ENCODE measurements at places on chromosomes 4 and X.

- DNase-seq = no peak
Observed at GRCh38 chr4:125044886-125045285, 269.9 kb upstream of the FAT4 start.

DNA sequence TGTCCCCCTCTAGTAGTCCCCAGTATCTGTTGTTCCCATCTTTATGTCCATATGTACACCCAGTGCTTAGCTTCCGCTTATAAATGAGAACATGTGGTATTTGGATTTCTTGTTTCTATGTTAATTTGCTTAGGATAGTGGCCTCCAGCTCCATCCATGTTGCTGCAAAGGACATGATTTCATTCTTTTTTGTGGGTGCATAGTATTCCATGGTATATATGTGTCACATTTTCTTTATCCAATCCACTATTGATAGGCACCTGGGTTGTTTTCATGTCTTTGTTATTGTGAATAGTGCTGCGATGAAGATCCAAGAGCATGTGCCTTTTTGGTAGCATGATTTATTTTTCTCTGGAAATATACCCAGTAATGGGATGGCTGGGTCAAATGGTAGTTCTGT is 6.3 kb downstream of the RAP1GDS1 start:
- no peak for DNase-seq

- DNase-seq = no peak
Observed at GRCh38 chr4:151908734-151909497, 148.1 kb upstream of the GATB start.

GRCh38 chrX:118239178-118239870 is 106.6 kb upstream of the WDR44 start:
- DNase-seq = no peak

DNA sequence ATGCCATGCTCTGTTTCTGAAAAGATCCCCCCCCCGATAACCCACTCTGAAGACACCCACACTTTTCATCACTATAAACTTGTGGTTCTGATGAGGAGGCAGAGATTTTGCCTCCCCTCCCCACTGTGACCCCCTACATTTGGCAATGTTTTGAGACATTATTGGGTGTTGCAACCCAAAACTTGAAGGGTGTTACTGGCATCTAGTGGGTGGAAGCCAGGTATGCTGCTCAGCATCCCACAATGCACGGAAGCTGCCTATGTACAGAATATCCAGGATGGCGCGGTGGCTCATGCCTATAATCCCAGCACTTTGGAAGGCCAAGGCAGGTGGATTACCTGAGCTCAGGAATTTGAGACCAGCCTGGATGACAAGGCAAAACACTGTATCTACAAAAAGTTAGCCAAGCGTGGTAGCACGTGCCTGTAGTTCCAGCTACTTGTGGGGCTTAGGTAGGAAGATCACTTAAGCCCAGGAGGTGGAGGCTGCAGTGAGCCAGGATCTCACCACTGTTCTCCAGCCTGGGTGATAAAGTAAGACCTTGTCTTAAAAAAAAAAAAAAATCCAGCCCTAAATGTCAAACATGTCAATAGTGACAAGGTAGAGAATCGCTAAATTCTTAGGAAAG is 87.3 kb downstream of the SCD5 start:
- DNase-seq = no peak

GRCh38 chr4:113101669-113102068 is 52.2 kb downstream of the ANK2 start:
- no peak for DNase-seq

DNA sequence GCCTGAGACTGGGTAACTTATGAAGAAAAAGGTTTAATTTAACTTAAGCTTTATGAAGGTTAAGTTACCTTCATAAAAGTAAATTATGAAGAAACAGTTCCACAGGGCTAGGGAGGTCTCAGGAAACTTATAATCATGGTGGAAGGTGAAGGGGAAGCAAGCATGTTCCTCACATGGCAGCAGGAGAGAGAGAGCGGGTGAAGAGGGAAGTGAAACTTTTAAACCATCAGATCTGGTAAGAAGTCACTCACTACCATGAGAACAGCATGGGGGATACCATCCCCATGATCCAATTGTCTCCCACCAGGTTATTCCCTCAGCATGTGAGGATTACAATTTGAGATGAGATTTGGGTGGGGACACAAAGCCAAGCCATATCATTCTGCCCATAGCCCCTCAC is 944.7 kb upstream of the NDST4 start:
- no peak for DNase-seq

- DNase-seq = peak; percentile 45
Observed at GRCh38 chr4:153573881-153574802, 108.0 kb downstream of the TMEM131L start.

DNA sequence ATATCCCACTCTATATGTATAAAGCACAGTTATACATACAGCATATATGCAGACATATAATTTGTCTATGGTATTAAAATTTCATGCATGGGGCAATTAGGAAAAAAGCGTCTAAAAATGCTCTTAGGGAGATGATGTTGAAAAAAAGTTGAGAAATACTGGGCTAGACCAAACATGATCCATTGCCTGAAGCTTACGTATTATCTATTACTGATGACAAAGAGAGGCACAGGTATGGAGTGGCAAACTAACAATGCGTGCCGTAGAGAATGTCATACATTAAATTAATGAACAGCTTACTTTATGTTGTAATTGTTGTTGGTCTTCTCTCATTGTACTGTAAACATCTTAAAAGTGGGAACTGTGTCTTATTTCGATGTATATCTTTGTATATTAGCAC is 13.9 kb downstream of the RHOH start:
- no peak for DNase-seq

- DNase-seq = no peak
Observed at GRCh38 chrX:73268463-73268862, 53.8 kb upstream of the NAP1L2 start.

DNA sequence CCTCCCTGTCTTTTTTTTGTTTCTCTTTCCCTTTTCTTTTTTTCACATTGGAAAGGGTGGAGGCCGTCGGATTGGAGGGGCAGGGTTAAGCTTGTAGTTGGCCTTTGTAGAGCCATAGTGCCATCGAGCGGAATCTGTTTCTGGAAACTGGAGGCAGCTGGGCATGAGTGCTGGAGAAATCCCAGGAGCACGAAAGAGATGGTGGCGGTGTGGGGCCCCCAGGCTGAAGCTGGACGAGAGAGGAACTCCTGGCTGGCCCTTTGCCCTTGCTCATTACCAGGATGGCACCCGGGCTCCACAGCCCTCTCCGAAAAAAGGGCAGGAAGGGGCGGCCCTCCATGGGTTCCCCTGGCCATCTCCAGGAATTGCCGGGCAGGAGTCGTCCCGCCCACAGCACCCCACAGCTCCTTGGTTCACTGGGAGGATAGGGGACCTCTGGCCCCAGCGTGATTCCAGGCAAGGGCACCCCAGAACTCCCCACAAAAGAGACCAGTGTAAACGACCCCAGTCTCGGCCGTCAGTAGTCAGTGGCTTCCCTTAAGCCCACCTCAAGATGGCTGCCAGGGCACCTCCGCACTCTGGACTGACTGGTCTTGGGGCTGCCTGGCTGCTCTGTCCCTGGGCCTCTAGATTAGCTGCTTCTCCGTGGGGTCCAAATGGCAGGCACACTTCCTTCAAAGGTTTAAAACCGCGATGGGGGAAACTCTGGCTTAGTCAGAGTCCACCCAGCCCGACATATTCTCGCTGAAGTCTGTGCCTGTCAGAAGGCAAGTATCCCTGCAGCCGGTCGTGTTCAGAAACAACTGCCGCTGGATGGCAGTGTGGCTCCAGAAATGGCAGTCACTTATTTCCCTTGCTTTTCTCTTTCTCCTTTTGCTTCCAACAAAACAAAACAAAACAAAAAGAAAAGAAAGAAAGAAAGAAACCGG is 74.1 kb downstream of the NBDY start:
- DNase-seq = peak; percentile 44

DNA sequence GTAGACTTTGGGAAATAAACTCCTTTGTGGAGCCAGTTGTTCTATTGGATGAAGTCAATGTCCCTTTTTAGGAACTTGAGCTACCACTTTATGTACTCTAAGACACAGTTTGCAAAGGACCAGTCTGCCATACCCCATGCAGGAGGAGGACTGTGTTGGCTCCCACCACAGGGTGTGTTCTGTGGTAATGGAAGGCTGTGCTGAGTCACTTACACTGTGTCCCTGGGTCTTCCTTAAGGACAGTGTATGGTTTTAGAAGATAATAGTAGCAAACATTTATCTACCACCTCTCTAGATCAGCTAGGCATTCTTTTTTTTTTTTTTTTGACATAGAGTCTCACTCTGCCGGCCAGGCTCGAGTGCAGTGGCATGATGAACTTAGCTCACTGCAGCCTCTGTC is 184.0 kb upstream of the PGRMC2 start:
- DNase-seq = no peak

DNA sequence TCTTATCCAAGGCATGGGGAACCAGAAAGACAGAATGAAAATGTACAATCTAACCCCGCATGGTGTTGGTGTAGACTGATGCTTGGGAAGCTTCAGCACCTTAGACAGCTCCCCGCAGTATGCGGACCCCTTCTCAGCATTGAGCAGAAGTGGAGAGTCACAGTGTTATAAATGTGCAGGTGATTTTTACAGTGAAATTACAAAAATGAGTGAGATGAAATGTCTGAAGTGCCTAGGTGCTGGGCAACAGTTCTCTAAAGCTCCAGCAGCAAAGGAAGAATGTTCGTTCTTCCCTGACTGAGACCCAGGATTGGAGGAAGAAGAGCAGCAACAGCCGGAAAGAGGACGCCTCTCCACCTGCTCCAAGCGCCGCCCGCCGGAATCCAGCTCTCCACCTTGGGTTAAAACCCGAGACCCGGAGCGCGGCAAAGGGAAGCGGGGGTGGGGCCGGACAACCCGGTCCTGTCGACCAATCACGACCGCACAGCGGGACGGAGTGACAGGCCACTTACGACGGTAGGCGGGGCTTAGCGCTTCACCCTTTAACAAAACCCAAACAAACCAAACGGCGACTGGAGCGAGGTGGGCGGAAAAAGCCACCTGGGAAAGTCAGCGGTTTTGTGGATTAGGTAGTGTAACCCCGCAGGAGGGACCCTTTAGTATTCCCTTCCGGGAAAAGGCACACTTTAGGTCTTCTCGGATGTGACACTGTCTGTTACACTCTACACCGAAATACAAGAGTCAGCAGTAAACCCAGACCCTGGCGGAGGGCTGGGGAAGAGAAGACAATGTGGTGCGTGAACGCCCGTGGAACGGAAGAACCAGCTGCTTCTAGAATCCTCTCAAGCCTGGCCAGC is at the start of gene GLRA3:
Gene GLRA3, minus strand, starts transcription at position 403 of the 857 bp plus-strand sequence. CDS start 436 bp downstream, outside the sequence.
- no peak for DNase-seq

- DNase-seq = no peak
Observed at GRCh38 chr4:137443031-137443800, 89.1 kb downstream of the PCDH18 start.

GRCh38 chr4:5503336-5503936 is 204.9 kb downstream of the EVC2 start:
- no peak for DNase-seq

DNA sequence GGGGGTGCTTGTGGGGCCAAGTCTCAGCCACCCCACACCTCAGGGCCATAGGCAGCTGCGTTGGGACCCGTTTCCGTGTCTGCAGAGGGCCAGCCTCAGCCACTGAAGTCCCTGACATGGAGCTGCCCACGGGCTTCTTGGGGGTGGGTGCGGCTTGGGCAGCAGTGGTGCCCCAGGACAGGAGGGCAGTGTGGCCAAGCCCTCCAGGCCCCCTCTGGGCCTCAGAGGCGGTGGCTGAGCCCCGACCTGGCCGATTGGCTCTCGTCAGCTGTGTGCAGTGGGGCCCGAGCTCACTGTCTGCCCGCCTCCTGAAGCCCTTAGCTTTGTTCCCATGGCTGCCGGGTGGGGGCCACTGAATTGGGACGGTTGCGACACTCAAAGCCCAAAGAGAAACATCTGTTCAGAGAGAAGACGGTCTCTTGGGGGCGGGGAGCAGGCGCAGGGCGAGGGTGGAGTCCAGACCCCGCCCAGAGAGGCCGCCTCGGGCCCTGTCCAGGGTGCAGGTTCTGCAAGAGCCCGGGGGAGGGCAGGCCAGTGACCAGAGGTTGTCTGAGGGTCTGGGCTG is 9.1 kb downstream of the FGFR3 start:
- no peak for DNase-seq

- DNase-seq = no peak
Observed at GRCh38 chr4:86033171-86033570, 326.7 kb downstream of the MAPK10 start.

- DNase-seq = no peak
Observed at GRCh38 chr4:177190995-177191580, 118.6 kb upstream of the NEIL3 start.

- DNase-seq = no peak
Observed at GRCh38 chrX:74195120-74195519, 108.9 kb upstream of the ZCCHC13 start.

- no peak for DNase-seq
Observed at GRCh38 chrX:113986427-113986826, 597.5 kb upstream of the HTR2C start.
